ENCODE measurements at places on chromosomes 4 and X.
A peak's percentile ranks its signal among the peaks of the same experiment; 100 is the strongest.

- DNase-seq, result no peak
Measured at GRCh38 chr4:68950033-68950432, 1.6 kb downstream of the UGT2A3 start.

- DNase-seq, result no peak
Measured at GRCh38 chr4:173860094-173860493, 330.1 kb upstream of the HAND2 start.

DNA sequence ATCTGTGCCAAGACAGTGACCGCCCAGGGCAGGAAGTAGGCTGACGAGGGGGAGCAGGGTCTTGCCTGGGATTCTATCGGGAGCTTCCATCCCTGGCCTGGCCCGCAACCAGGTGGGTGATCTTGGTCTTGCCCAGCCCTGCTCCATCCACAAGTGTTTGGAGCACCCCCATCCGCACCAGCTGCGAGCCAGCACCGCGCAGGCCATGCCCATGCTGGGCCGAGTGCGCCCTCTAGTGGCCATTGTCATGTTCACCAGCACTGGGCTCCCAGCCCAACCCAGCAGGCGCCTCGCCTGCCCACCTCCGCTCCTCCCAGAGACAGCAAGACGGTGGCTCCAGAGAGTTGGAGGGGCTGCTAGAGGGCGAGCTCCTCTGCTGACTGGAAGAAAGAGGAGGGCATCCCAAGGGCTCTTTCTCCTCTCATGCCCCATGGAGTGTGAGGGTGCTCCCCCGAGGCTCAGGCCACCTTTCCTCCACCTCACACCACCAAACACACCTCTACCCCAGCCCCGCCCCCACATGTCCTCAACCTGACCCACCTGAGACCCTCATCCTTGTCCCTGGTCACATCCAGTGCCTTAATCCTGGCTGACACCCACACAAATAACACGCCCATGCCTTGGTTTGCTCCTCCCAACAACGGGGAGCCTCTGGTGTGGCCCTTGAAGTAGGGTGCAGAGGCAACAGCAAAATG is 9.8 kb upstream of the ATP2B3 start:
- peak; percentile 50 for DNase-seq

DNA sequence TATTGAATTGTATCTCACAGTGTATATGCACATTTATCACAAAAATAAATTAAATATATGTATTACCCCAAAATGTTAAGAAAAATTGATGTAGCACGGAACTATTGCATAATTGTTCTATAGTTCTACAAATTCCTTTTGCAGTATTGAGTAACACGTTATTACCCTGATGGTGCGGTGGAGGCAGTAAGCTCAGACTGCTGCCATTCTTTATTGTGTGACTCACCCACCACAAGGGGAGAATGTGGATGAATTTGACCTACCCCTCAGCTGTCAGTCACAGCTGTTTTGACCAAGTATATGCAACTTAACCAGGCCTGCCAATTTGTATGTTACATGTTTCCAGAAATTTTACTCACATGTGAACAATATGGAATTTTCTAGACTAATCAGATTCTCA is 506.6 kb downstream of the SH3BGRL start:
- DNase-seq, result no peak

DNA sequence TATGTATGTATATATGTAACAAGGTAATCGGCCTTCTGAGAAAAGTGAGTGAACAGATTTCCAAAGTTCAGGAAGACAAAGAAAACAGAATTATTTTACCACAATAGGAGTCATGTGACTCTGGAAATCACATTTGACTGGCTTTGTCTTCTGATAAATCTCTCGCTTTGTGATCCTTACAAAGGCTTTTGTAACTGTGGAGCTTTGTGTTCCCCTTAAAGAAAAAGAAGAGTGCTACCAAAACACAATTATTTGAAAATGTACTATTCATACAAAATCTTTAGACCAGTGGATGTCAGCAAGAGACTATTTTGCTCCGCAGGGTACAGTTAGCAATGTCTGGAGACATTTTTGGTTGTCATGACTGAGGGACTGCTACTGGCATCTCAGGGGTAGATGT is 238.8 kb downstream of the LDB2 start:
- no peak for DNase-seq

GRCh38 chr4:12729384-12729783 is 754.8 kb downstream of the RAB28 start:
- DNase-seq, result no peak

DNA sequence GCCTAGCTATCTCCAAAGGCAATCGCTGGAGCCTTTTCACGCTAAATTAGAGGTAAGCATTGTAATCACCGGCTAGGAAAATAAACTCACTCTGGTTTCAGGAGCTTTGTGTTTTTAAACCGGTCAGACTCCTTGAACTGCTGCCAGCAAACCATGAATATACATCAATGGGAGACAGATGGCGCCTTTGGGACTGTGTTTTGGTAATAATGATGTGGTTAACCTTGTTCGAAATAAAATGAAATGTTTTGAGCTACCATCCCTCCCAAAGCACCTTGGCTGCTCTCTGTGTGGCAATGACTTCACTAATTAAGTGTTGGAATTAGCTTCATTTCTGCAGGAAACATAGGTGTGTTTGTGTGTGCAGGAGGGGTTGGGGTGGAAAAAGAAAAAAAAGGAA is 65.3 kb downstream of the CLNK start:
- no peak for DNase-seq

GRCh38 chr4:8046925-8047541 is 107.4 kb upstream of the AFAP1 start:
- no peak for DNase-seq

GRCh38 chrX:41538707-41539106 is 91.6 kb downstream of the NYX start:
- no peak for DNase-seq

GRCh38 chrX:3378156-3378555 is 31.7 kb upstream of the MXRA5 start:
- no peak for DNase-seq

GRCh38 chrX:26653050-26653449 is 437.1 kb downstream of the MAGEB5 start:
- DNase-seq, result no peak

DNA sequence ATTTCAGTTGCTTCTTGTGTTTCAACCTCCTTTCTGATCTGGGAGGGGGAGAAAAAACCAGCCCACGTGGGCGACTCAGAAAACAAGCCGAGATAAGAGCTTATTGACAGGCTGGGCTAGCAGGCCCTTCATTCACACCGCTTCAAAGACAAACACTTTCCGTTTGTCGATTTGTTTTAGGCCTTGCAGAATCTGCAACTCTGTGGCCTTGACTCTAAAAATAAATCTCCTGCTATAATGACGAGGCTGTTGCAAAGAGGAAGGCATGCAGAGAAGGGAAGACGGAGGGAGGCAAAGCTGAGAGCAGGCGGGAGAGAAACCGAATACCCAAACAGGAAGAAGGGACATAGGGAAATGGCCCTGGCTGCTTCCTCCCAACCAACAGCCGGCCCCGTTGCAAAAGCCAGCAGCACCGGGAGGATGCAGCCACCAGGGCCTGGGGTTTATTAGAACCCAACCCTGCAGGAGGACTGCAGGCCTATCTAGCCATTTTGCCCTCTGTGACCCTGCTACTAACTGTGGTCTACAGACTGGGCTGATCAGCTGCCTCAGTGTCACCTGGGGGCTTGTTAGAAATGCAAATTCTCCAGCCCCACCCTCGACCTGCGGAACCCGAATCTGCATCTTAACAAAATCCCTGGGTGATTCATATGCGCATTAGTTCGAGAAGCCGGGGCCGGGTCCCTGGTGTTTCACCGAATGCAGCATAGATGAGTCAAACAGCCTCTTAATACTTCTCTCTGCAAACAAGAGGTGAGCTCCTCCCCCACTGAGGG is 325.5 kb downstream of the BCOR start:
- no peak for DNase-seq

DNA sequence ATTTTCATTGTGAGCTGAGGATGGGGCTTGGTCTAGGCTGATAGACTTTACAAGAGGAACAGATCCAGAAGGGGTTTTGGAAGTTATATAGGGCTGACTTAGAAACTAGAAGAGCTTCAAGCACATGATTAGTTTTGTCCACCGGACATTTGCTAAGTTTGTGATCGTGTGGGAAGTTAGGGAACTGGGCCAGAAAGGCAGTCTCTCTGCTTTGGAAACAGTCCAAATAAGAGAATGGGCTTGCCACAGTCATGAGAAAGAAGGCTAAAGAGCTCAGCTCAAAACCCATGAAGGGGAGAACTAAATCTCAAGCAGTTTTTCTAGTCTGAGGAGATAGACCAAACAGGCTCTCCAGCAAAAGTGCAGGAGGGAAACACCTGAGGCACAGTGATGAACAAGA is 67.8 kb downstream of the ZNF674 start:
- no peak for DNase-seq

DNA sequence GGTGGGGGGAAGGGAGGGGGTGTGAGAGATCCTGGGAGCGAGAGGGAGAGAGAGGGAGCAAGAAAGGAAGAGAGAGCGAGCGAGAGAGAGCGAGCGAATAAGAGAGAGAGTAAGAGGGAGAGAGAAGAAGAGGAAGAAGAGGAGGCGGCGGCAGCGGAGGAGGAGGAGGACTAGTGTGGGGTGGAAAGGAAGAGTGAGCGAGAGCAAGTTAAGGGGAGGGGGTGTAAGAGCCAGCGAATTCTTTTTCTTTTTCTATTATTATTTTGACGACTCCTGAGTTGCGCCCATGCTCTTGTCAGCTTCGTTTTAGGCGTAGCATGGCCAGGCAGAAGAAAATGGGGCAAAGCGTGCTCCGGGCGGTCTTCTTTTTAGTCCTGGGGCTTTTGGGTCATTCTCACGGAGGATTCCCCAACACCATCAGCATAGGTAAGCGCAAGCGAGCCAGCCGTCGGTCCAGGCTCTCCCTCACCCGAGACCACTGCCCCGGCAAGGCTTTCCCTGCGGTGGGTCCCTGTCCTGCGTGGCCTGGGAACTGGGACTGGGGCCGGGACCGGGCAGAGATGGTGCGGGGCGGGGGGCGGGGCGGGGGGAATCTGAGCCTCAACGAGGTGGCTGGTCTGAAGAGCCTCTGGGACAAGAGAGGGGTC is at the start of gene GRIA3:
Gene GRIA3 (plus strand): TSS at position 60 of the 647 bp plus-strand sequence. CDS start 258 bp downstream, at position 318.
- DNase-seq, result peak; percentile 34

GRCh38 chr4:164252286-164252685 is 501.6 kb upstream of the SMIM31 start:
- no peak for DNase-seq

GRCh38 chr4:67699603-67700002 is 1.4 kb downstream of the UBA6 start:
- no peak for DNase-seq

- DNase-seq, result no peak
Measured at GRCh38 chr4:181682367-181683047, 560.7 kb upstream of the TENM3 start.

DNA sequence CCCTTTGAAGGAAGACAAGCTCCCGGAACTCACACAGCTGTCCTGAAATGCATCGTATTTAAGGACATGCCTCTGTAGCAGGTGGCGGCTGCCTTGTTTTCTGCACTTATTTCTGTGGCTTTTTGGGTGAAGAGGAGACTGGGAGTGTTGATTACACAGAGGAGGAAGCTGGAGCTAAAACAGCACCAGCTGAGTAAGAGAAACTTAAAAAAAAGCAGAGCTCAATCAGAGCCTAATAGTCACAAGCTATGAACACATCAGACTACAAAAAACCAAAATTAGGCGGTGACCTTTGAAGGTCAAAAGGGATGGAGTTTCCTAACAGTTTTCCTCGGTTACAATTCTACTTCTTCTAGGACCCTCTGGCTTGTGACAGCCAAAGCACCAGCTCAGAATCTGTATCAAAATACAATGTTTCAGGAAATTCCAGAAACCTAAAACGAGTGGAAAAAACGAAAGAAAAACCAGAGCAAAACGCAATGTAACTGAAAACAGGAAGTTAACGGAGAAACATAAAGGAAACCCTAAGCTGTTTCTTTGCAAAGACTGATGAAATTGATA is 13.5 kb downstream of the PRKX start:
- DNase-seq, result peak; percentile 2

DNA sequence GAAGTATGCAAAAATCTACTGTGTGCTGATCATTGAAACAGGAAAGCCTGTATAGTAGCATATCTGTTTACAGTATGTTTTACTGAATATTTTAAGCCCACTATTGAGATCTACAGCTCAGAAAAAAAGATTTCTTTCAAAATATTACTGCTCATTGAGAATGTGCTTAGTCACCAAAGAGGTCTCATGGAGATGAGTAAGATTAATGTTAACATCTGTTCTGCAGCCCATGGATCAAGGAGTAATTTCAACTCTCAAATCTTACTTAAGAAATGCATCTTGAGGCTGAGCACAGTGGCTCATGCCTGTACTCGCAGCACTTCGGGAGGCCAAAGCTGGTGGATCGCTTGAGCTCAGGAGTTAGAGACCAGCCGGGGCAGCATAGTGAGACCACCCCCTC is 3.3 kb downstream of the RNF4 start:
- DNase-seq, result peak; percentile 59

DNA sequence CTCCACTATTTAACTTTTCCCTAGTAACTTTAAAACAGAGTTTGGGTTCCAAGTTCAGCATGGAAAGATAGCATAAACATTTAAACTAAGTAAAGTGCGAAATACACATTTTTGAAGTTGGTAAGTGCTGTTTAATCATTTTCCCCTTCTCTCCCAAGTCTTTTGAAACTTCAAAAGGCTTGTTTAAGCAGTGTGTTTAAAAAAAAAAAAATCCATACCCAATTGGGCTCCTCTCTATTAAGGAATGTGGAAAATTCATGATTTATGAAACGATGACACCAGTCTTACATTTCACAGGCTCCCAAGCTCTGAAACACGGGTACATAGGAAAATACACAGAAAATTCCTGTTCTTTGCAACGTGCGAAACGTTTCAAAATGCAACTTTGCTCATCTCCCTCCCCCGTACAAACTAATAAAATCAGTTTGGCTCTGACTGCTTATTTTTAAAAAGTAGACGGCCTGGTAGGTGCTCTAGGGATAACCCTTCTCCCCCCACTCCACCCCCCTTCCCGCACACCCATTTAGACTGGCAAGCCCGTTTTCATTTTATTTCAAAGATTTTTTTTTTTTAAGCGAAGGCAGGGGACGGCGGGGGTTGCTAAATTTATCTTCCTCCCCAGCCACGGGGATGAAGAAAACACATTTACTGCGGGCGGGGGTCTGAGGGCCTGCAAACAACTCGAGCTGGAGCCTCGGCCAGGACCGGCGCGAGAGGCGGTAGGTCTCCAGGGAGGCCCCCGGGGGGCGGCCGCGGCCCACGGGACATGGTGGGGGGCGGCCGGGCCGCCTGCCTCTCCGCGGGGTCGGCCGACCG is 786 bp upstream of the ZFX start:
- DNase-seq, result peak; percentile 57

GRCh38 chr4:62133977-62134376 is 933.9 kb downstream of the ADGRL3 start:
- no peak for DNase-seq

GRCh38 chrX:30612250-30612655 is 34.7 kb upstream of the TASL start:
- DNase-seq, result no peak

GRCh38 chr4:3805026-3805425 is 38.8 kb downstream of the ADRA2C start:
- no peak for DNase-seq

DNA sequence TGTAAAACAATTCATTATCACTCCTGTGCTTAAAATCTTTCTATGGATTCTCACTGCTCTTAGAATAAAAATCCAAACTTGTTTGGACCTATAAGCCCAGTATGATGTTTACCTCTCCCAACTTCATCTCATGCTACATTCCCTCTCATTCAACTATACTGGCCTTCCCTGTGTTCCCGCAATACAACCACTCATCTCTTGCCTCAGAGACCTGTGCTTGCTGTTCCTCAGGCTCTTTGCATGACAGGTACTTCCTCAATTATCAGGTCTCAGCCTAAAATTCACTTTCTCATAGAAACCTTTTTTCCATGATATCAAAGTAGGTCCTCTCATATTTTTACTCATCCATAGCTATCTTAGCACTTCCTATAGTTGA is 71.7 kb downstream of the ENOX2 start:
- DNase-seq, result no peak

- DNase-seq, result no peak
Measured at GRCh38 chr4:124155239-124155638, 557.3 kb downstream of the ANKRD50 start.

All from fibroblast of gingiva (primary cell).